ENCODE measurements at places on chromosomes 12 and 14. TPM values are rescaled to one million over a fixed set of nuclear protein-coding genes. Genes with fewer than 3 reads are reported as not detected.

- peaks cover 12% of the 10 kb centered on the region for H3K36me3 ChIP-seq
- H3K4me1 ChIP-seq = peaks cover 16% of the 10 kb centered on the region
- H3K4me3 ChIP-seq = no peak overlapping the region
- no peak for DNase-seq
- no peaks in the 10 kb centered on the region for H3K27me3 ChIP-seq
- peak overlapping the region; percentile 61 for H3K27ac ChIP-seq
Measured at GRCh38 chr14:100341301-100342031, 18.3 kb downstream of the SLC25A47 start.

DNA sequence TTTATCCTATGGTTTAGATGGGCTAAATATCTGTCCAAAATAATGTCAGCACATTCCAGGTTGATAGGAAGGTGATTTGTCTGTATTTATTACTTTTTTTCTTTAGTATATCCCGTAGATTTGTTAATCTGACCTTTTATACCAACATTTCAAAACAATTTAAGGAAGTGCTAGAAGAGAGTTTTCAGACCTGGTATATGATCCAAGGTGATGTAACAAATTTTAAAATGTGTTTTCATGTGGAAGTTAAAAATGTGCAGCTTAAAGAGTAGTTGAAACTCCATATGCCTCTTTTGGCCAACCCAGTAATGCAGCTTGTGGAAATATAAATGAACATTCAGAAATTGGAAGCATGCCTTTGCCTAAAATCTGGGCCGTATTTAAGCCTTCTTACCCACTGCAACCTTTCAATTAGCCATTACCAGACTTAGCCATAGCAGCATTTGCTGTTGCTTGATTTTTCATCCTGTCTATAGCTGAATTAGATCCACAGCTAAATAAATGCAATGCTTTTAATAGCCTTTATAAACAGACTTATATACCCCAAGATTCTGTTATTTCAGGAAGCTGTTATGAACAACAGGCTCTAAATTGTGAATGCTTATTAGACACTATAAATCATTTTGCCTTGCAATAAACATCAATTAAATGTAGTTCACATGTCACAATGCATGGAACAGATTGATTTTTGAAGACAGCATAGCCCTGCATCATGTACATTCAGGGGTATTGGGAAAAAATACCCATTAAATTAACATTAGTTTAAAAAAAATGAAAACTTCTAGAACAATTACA, 271.2 kb downstream of the PDZRN4 start:
- no peaks in the 10 kb centered on the region for H3K4me1 ChIP-seq
- H3K27me3 ChIP-seq = no peaks in the 10 kb centered on the region
- DNase-seq = no peak
- H3K27ac ChIP-seq = no peak overlapping the region
- no peaks in the 10 kb centered on the region for H3K36me3 ChIP-seq
- no peak overlapping the region for H3K4me3 ChIP-seq

GRCh38 chr12:27431185-27431584, 15.4 kb upstream of the SMCO2 start:
- H3K4me3 ChIP-seq = no peak overlapping the region
- H3K27ac ChIP-seq = no peak overlapping the region
- no peaks in the 10 kb centered on the region for H3K36me3 ChIP-seq
- peaks cover 13% of the 10 kb centered on the region for H3K4me1 ChIP-seq

DNA sequence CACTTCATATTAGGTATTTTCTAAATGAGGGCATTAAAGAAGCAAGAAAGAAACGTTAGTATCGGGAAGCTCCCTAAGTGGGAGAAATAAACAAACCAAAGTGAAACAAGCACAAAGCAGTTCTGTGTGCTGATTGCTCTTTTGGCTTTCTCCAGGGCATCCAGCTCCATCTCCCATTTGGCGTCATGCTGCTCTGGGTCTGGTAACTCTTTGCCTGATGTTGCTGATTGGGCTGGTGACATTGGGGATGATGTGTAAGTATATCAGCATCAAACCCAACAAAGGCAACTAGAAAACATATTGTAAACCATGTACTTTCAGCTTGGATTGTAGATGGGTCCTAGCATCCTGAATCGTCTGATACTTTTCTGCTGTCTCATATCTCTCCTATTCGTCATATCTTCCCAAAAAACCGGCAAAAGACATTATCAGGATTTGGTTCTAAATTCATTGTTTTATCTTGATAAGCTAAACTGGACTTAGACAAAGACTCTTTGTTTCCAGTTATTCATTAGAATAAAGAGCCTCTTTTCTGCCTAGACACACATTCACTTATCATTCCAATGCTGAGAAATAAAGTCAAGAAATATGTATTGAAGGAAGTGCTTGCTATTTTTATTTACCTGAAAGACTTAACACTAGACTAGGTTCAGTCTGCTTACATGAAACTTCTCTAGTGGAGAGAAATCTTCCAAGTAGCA, 2.4 kb downstream of the CLEC12B start:
- no peaks in the 10 kb centered on the region for H3K27me3 ChIP-seq
- H3K4me1 ChIP-seq = no peaks in the 10 kb centered on the region
- no peak overlapping the region for H3K27ac ChIP-seq
- no peaks in the 10 kb centered on the region for H3K36me3 ChIP-seq
- H3K4me3 ChIP-seq = no peak overlapping the region
- no peak for DNase-seq

DNA sequence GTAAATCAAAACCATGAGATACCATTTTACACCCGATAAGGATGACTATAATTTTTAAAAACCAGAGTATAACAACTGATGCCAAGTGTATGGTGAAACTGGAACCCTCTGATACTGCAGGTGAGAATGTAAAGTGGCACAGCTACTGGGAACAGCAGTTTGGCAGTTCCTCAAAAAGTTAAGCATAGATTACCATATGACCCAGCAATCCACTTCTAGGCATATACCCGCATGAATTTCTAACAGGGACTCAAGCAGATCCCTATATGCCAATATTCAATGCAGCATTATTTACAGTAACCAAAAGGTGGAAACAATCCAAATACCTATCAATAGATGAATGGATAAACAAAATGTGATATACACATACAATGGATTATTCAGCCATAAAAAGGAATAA, 57.4 kb downstream of the BAZ1A start:
- no peaks in the 10 kb centered on the region for H3K36me3 ChIP-seq
- DNase-seq = no peak
- H3K27ac ChIP-seq = no peak overlapping the region
- no peaks in the 10 kb centered on the region for H3K4me1 ChIP-seq
- no peak overlapping the region for H3K4me3 ChIP-seq

DNA sequence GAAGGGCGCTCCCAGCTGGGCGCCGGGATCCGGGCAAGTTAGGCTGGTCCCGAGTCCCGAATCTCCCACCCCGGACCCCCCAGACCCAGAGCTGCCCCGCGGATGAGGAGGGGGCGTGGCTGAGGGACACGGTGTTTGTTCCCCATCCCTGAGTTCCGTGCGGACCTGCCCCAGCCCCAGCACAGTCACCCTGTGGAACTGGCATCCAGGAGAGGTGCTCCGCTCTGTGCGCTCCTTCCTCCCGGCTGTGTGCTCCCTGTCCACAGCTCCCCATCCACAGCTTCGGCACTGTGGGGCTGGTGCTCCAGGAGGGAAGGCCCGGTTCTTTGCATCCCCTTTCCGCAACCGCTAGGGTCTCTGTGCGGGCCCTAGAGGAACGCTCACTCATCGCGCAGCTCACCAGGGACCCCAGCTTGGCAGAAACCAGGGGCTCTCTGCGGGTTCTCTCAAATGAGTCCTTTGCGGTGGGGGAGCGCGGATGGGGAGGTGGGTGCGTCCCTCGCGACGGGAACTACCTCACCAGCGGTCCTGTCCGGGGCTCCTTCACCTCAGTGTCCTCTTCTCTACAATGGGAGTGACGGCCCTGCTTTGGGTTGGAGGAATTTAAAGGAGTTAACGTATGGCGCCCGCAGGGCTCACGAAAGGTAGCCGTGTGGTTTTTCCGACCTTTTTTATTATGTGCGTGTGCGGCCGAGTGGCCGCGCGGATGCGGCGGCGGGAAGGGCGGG, 845 bp downstream of the TMEM132C start:
- DNase-seq = no peak
- H3K36me3 ChIP-seq = no peaks in the 10 kb centered on the region
- H3K27ac ChIP-seq = no peak overlapping the region
- peak overlapping the region; percentile 27 for H3K4me3 ChIP-seq

DNA sequence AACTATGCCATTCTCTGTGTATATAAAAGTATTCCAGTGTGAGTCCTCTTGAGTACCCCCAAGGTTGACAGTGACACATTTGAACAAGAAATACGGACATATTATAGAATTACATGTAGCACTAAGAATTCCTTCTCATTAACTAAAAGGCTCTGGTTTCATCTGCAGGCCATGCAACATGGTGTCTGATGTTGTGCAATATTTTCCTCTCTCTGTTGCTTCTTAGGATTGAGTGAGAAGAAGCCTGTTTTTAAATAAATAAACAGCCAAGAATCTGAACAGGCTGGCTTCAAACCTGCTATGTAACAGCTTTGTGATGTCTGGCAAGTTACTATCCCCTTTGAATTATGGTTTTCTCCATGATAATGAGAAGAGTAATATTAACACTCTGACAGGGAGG, 22.2 kb upstream of the CCER1 start:
- DNase-seq = no peak
- no peak overlapping the region for H3K4me3 ChIP-seq
- no peaks in the 10 kb centered on the region for H3K36me3 ChIP-seq
- no peaks in the 10 kb centered on the region for H3K27me3 ChIP-seq
- H3K4me1 ChIP-seq = no peaks in the 10 kb centered on the region
- no peak overlapping the region for H3K27ac ChIP-seq

DNA sequence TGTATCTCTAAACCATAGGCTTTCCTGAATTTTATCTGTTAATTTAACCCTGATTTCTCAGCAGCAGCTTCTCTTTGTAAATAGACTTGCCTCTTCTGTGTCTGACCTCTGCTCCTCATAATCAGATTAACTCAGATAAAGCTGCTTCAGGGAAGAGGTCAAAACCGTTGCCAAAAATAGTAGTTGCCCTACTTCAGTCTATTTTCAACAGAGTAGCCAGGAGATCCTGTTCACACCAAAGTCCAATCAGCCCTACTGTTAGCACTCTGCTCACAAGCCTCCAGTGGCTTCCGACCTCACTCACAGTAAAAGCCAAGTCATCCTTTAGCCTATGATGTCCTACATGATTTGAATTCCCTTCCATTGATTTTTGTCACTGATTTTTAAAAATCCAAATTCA, 258.4 kb downstream of the PPFIA2 start:
- H3K4me1 ChIP-seq = no peaks in the 10 kb centered on the region
- no peak overlapping the region for H3K4me3 ChIP-seq

- no peaks in the 10 kb centered on the region for H3K36me3 ChIP-seq
- H3K27me3 ChIP-seq = no peaks in the 10 kb centered on the region
- H3K4me3 ChIP-seq = no peak overlapping the region
- no peaks in the 10 kb centered on the region for H3K4me1 ChIP-seq
Measured at GRCh38 chr12:87509237-87509820, 519.9 kb downstream of the C12orf50 start.

DNA sequence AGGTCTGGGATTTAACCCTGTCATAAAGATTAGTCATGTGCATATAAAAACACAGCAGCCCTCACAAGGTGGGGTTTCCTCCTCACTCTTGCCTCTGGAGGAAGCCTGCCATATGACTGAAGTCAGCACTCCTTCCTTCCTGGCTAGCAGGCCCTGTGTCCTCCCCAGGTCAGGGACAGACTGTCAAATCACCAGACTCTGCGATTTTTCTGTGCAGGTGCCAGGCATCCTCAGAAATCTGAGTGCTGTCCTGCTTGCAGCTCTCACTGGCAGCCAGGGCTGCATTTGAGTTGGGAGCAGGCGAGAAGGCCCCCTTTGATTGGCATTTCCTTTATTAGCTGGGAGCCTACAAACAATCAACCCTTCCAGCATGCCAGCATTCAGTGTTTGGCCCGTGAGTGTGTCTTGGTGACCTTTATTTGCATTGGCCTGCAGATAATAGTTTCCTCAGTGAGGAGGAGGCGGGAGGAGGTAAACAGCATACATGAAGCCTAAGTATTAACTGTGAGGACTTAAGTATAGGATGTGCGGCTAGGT, 183.8 kb upstream of the ARHGAP5 start:
- DNase-seq = no peak
- H3K27me3 ChIP-seq = no peaks in the 10 kb centered on the region
- no peaks in the 10 kb centered on the region for H3K4me1 ChIP-seq
- no peaks in the 10 kb centered on the region for H3K36me3 ChIP-seq
- H3K4me3 ChIP-seq = no peak overlapping the region
- no peak overlapping the region for H3K27ac ChIP-seq

DNA sequence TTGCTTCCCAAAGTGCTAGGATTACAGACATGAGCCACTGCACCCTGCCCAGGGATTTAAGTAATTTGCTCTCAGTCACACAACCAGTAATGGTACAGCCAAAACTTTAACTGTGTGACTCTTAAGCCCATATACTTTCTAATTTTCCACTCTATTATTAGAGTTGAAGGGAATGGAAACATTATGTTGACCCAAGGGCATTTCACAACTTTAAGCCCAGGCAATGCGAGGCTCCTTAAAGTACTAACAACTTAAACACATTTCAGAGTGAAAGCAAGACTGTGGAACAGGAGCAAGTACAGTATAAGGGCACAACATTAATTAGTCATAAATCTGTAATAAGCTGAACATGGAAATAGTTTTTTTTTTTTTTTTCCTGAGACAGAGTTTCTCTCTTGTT, 39.8 kb downstream of the BAZ1A start:
- H3K27me3 ChIP-seq = no peaks in the 10 kb centered on the region
- H3K27ac ChIP-seq = no peak overlapping the region
- no peak overlapping the region for H3K4me3 ChIP-seq
- no peaks in the 10 kb centered on the region for H3K4me1 ChIP-seq
- no peaks in the 10 kb centered on the region for H3K36me3 ChIP-seq

GRCh38 chr12:94145191-94145983, 3.0 kb upstream of the PLXNC1 start:
- no peak overlapping the region for H3K27ac ChIP-seq
- H3K36me3 ChIP-seq = no peaks in the 10 kb centered on the region
- no peaks in the 10 kb centered on the region for H3K4me1 ChIP-seq
- no peak overlapping the region for H3K4me3 ChIP-seq
- H3K27me3 ChIP-seq = no peaks in the 10 kb centered on the region
- DNase-seq = no peak

GRCh38 chr12:132300789-132301722, 28.3 kb downstream of the GALNT9 start:
- H3K4me1 ChIP-seq = no peaks in the 10 kb centered on the region
- H3K36me3 ChIP-seq = no peaks in the 10 kb centered on the region
- H3K27ac ChIP-seq = no peak overlapping the region
- no peak for DNase-seq

GRCh38 chr14:59510001-59510400, 25.7 kb downstream of the JKAMP start:
- H3K4me1 ChIP-seq = no peaks in the 10 kb centered on the region
- H3K36me3 ChIP-seq = no peaks in the 10 kb centered on the region
- no peaks in the 10 kb centered on the region for H3K27me3 ChIP-seq
- no peak overlapping the region for H3K4me3 ChIP-seq

CARMIL3 gene
- total RNA-seq = 3.3 TPM

NAV3 gene
- 9.3 TPM for total RNA-seq

ARHGDIB gene
- total RNA-seq = 21.0 TPM

PIWIL1 gene
- not detected for total RNA-seq

MYH6 gene
- total RNA-seq = not detected

CCDC177 gene
- not detected for total RNA-seq

SENP1 gene
- 24.3 TPM for total RNA-seq

NOVA1 gene
- total RNA-seq = 23.2 TPM

All from sigmoid colon (tissue), 7 donors.